ENCODE measurements at places on chromosomes 7 and 10.

- DNase-seq: peak; percentile 96
These were observed at the start of gene MYO1G for GRCh38 chr7:44978511-44979366. Gene MYO1G (minus strand): TSS chr7:44979015. CDS start chr7:44978961, 54 bp downstream.

GRCh38 chr7:39967406-39968161 is 17.5 kb downstream of the CDK13 start:
- DNase-seq: no peak

GRCh38 chr10:106996510-106996909 is 168.0 kb downstream of the SORCS1 start:
- no peak for DNase-seq

DNA sequence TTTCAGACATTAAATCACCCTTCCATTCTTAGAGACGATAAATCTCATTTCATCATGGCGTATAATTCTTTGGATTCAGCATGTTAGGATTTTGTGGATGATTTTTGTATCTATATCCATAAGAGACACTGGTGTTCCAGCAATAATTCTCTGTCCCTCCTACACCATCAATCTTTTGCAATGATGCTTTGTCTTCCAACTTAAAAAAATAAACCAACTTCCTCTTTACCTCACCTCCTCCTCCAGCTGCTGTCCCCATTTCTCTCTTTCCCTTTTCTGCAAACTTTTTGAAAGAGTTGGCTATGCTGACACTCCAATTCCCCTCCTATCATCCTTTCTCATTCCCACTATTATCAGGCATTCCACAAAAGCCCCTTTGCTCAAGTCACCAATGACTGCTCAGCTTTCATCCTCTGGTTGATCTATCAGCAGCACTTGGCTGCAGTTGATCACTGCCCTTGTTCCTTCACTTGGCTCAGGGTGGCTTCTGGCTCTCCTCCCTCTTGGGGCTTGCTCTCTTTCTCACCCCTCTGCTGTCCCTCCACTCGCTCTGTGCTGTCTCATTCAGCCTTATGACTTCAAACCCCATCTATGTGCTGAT is 130.0 kb downstream of the ARHGAP22 start:
- no peak for DNase-seq

DNA sequence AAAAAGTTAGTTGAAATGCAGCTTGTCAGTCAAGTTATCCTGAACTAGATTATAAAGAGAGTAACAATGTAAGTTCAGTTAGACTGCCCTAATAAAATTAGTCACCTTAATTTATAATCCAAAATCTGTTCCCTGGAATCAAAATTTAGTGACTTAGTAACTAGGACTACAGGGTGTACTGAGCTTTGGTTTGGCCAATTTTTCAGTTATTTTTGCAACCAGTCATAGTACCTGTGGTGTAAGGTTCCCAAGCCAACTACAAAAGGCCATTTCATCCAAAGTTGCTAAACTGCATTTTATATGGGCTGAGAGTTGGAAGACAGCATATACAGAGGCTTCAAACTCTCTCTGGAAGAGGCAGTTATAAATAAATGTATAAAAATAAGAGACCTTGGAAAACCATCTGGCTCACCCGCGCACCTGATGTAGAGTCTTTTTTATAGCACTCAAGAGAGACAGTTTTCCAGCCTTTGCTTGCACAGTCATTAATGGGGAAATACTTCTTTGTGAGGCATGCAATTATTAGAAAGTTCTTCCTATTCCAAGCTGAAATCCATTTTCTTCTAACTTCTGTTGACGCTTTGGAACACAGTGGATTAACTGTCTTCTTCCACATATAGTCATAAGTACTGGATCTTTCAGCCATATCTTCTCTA is 59.2 kb downstream of the PUS7 start:
- DNase-seq: no peak

- no peak for DNase-seq
These were observed 920.8 kb upstream of the ZNF722 start for GRCh38 chr7:63077841-63078240.

DNA sequence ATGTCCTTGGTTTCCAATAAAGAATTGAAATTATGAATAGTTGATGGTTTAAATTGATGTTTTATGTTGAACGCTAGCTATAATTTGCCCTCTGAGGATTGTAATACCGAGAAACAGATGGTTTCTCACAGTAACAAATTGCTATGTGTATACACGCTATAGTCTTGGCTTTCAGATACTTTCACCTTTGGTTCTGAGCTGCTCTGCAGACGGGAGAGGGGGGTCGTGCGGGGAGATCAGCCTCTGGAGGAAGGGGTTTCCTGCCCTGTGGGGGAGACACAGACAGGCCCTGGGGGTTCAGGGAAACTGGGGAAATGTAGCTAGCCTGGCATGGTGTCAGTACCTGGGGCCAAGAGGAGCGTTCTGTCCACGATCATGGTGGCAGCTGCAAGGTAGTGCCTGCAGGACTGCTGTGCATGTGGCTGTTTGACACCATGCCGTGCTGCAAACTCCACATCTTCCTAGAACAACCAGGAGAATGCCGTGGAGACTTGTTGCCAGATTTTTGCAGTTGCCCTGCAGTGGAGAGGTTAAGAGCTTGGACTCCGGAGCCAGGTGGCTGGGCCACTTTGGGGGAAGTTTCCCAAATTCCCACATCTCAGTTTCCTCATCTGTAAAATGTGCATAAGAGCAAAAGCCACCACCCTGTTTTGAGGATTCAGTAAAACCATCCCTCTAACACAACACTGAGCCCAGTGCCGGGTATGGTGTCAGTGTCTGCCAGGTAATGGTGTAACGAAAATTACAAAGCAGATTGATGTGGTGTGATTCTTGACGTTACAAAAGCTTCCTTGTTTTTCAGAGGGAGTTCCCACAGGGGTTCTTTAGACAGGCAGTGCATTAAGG is 167.9 kb downstream of the CUX1 start:
- DNase-seq: no peak

DNA sequence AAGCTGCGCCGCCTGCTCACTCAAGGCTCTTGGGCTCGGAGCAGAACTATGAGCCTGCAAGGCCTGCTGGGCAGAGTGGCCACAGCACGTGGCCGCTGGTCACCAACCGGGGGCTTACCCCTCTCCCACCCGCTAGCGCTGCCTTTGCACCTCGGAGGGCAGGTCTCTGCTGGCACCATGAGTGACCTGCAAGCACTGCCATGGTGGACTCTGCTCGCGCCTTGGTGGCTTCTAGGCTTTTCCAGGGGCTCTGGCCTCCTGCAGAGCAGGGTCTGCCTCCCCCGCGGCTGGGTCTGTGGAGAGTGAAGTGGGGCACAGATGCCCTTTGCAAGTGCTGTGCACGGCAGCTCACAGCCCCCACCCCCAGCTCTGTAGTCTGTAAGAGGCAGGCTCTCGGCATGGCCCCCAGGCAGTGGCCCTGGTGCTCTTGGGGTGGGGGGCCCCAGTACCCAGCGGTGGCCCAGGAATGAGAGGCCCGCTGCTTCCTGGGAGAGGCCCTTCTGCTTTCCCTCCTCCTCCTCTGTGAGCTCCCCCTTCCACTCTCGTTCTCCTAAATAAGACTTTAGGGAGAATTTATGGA is 119.6 kb downstream of the INPP5A start:
- DNase-seq: no peak

DNA sequence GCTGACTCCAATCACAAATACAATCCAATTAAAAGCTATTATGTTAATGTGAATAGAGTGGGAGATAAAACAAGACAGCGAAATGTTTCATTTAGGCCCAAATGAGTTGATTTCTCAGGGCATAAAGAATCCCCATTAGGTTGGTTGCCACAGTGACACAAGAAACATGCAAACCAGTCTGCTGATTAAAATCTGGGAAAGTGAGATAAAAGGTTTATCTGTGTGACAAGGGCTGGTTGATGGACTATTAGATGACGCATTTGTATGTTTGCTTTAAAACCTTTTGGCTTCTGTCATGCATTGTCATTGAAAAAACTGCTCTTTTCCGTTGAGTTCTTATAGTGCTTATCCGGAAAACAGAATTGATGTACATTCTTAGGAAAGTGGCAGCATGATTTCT is 658.2 kb downstream of the GATA3 start:
- DNase-seq: no peak

- DNase-seq: no peak
These were observed 38.3 kb downstream of the GPRIN2 start for GRCh38 chr10:46518028-46518725.
